ENCODE measurements at places on chromosomes 3 and 15.
A peak's percentile ranks its signal among the peaks of the same experiment; 100 is the strongest.

GRCh38 chr3:61903931-61904657 is 342.7 kb downstream of the PTPRG start:
- H3K27ac ChIP-seq: no peak overlapping the region
- H3K4me3 ChIP-seq: no peak overlapping the region
- no peak for DNase-seq
- H3K36me3 ChIP-seq: no peaks in the 10 kb centered on the region

- H3K27ac ChIP-seq: no peak overlapping the region
- no peaks in the 10 kb centered on the region for H3K36me3 ChIP-seq
- H3K4me1 ChIP-seq: peaks cover 18% of the 10 kb centered on the region
- no peaks in the 10 kb centered on the region for H3K27me3 ChIP-seq
- peak overlapping the region; percentile 86 for H3K4me3 ChIP-seq
Observed at GRCh38 chr15:80154336-80154735, 1.5 kb downstream of the FAH start.

GRCh38 chr15:91254766-91255165 is 154.7 kb downstream of the SV2B start:
- H3K36me3 ChIP-seq: no peaks in the 10 kb centered on the region
- DNase-seq: peak; percentile 42
- no peak overlapping the region for H3K27ac ChIP-seq

DNA sequence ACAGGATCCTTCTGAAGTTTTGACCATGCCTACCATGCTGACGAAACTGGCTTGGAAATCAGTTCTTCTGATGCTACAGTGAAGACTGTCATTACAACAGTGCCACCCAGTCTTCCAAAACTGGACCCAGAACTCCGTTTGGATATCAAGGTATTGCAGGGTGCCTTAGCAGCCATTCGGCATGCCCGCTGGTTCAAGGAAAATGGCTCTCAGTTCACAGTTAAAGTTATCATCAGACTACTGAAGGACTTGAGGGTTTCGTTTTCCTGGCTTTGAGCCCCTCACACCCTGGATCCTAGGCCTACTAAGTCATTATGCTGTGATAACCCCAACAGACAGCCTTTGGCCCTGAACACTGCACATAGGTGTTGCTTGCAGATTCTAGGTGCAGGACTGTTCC is 351.0 kb downstream of the MAGI1 start:
- no peak overlapping the region for H3K4me3 ChIP-seq
- H3K27ac ChIP-seq: no peak overlapping the region
- no peaks in the 10 kb centered on the region for H3K4me1 ChIP-seq
- DNase-seq: no peak

- peak; percentile 31 for DNase-seq
- no peak overlapping the region for H3K4me3 ChIP-seq
- H3K27ac ChIP-seq: no peak overlapping the region
- no peaks in the 10 kb centered on the region for H3K27me3 ChIP-seq
- peaks cover 11% of the 10 kb centered on the region for H3K4me1 ChIP-seq
- H3K36me3 ChIP-seq: no peaks in the 10 kb centered on the region
Observed at GRCh38 chr15:75749820-75750219, 37.2 kb upstream of the CSPG4 start.

- DNase-seq: no peak
- H3K27me3 ChIP-seq: no peaks in the 10 kb centered on the region
- H3K4me3 ChIP-seq: no peak overlapping the region
- peaks cover 22% of the 10 kb centered on the region for H3K36me3 ChIP-seq
Observed at GRCh38 chr15:41020829-41021228, 67.6 kb downstream of the CHAC1 start.

DNA sequence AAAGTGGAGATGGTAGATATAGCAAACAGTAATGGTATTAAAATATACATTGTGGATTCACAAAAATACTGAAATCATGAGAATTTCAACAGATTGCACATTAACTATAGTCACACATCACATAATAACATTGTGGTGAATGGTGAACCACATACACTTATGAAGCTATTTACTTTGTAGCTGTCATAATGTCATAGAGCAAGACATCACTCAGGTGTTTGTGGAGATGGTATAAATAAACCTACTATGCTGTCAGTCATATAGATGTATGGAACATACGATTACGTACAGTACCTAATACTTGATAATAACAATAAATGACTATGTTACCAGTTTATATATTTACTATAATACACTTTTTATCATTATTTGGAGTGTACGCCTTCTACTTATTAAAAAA is 1416.0 kb upstream of the ALCAM start:
- DNase-seq: no peak
- no peak overlapping the region for H3K4me3 ChIP-seq
- no peaks in the 10 kb centered on the region for H3K36me3 ChIP-seq
- H3K27ac ChIP-seq: no peak overlapping the region
- no peaks in the 10 kb centered on the region for H3K4me1 ChIP-seq
- H3K27me3 ChIP-seq: no peaks in the 10 kb centered on the region

- H3K36me3 ChIP-seq: no peaks in the 10 kb centered on the region
- no peak for DNase-seq
- H3K4me3 ChIP-seq: no peak overlapping the region
- H3K4me1 ChIP-seq: peaks cover 12% of the 10 kb centered on the region
- no peak overlapping the region for H3K27ac ChIP-seq
- H3K27me3 ChIP-seq: no peaks in the 10 kb centered on the region
Observed at GRCh38 chr3:44061961-44062360, 179.7 kb upstream of the TOPAZ1 start.

GRCh38 chr3:126554560-126555525 is 3.9 kb downstream of the C3orf22 start:
- H3K4me3 ChIP-seq: no peak overlapping the region
- DNase-seq: no peak
- H3K36me3 ChIP-seq: no peaks in the 10 kb centered on the region
- no peak overlapping the region for H3K27ac ChIP-seq

- H3K27ac ChIP-seq: peak overlapping the region; percentile 74
- no peaks in the 10 kb centered on the region for H3K27me3 ChIP-seq
- peak overlapping the region; percentile 96 for H3K4me3 ChIP-seq
- H3K4me1 ChIP-seq: peaks cover 18% of the 10 kb centered on the region
- H3K36me3 ChIP-seq: peaks cover 21% of the 10 kb centered on the region
Observed at GRCh38 chr3:9732080-9732739, 675 bp downstream of the BRPF1 start.

GRCh38 chr15:71091601-71092000 is 23.7 kb upstream of the THSD4 start:
- no peak overlapping the region for H3K27ac ChIP-seq
- no peaks in the 10 kb centered on the region for H3K27me3 ChIP-seq

- DNase-seq: no peak
- H3K27me3 ChIP-seq: no peaks in the 10 kb centered on the region
- no peak overlapping the region for H3K4me3 ChIP-seq
- no peaks in the 10 kb centered on the region for H3K4me1 ChIP-seq
- H3K36me3 ChIP-seq: no peaks in the 10 kb centered on the region
Observed at GRCh38 chr15:60972301-60972700, 256.8 kb downstream of the RORA start.

- H3K4me3 ChIP-seq: no peak overlapping the region
- H3K27ac ChIP-seq: no peak overlapping the region
- no peak for DNase-seq
- H3K4me1 ChIP-seq: peaks cover 5% of the 10 kb centered on the region
- no peaks in the 10 kb centered on the region for H3K27me3 ChIP-seq
Observed at GRCh38 chr3:24512564-24513197, 18.0 kb upstream of the THRB start.

DNA sequence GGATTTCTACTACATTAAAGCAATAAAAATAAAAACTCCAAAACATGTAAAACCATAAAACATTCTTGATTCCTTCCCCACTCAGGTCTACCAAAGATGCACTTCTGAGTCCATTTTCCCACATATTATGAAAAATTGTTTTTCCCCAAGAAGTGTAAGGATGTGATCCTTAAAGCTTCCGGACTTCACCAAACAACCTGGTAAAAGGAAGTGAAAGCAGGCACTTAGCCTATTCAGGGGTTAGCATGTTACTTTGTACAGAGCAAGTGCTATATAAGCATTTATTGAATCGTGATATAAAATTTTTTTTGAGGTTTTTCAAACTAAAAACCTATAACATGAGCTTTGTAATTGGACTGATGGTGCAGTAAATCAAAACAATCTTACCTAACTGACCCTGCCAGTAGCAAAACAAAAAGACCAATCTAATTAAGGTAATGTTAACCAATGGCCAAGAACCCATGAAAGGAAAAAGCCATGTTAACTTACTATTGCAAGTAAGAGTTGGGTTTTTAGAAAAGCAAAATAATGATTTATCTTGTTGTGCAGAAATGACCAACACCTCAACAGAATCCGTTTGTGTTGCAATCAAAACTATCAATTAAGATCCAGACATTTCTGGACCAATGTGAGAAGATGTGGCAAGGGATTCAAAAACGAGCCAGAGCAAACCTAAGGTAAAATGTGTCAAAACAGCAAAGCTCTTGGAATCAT is 1.8 kb downstream of the SETD2 start:
- H3K27ac ChIP-seq: peak overlapping the region; percentile 84
- no peaks in the 10 kb centered on the region for H3K27me3 ChIP-seq

- H3K27ac ChIP-seq: no peak overlapping the region
- H3K36me3 ChIP-seq: peaks cover 4% of the 10 kb centered on the region
- no peaks in the 10 kb centered on the region for H3K4me1 ChIP-seq
- H3K27me3 ChIP-seq: no peaks in the 10 kb centered on the region
- peak; percentile 70 for DNase-seq
Observed at GRCh38 chr3:123489400-123490004, 40.6 kb upstream of the ADCY5 start.

DNA sequence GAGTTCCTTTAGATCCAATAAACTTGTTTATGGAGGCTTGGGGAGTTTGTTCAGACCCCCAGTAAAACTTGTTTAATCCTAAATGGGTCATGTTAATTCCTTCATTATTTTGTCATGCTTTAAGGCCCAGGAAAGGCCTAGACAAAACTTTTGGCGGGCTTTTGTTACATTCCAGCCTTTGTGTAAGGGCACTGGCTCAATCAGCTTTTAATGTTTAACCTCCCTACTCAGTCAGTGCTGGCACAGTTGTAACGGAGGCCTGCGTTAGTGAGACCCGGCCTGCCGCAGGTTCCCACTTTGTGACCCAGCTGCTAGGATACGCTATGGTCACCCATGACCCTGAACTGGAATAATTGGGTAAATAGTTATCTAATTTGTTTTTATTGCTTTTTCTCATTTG is 59.2 kb downstream of the OXSM start:
- no peak overlapping the region for H3K4me3 ChIP-seq
- no peaks in the 10 kb centered on the region for H3K27me3 ChIP-seq
- H3K4me1 ChIP-seq: no peaks in the 10 kb centered on the region
- no peaks in the 10 kb centered on the region for H3K36me3 ChIP-seq
- H3K27ac ChIP-seq: no peak overlapping the region

- no peak within 1 kb of the TSS for H3K27ac ChIP-seq
- H3K27me3 ChIP-seq: no peaks in the 10 kb centered on the region
- no peak for DNase-seq
- H3K4me1 ChIP-seq: no peaks in the 10 kb centered on the region
Observed at GRCh38 chr3:11154036-11154952, at the start of gene HRH1. Gene HRH1, plus strand, starts transcription at chr3:11154493. Its CDS starts 104,545 bp downstream, at chr3:11259038.

DNA sequence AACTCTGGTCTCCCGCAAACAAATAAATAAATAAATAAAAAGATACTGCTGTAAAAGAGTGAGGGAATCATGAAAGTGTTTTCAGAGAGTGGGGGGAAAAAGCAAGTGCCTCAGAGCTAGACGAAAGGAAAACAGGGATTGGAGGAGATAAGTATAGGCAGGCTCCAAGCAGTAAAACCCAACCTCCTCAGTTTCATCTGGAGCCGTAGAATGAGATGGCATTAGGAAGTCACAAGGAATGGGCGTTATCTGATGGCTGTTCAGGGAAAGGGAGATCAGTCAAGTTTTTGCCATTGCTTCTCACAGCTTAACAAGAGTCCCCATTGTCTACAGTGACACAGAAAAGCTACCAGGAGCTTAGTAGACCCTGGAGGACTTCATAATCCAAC is 451.5 kb upstream of the PPP2R3A start:
- no peak overlapping the region for H3K4me3 ChIP-seq
- no peak overlapping the region for H3K27ac ChIP-seq
- peaks cover 2% of the 10 kb centered on the region for H3K27me3 ChIP-seq
- H3K4me1 ChIP-seq: no peaks in the 10 kb centered on the region
- DNase-seq: no peak

DNA sequence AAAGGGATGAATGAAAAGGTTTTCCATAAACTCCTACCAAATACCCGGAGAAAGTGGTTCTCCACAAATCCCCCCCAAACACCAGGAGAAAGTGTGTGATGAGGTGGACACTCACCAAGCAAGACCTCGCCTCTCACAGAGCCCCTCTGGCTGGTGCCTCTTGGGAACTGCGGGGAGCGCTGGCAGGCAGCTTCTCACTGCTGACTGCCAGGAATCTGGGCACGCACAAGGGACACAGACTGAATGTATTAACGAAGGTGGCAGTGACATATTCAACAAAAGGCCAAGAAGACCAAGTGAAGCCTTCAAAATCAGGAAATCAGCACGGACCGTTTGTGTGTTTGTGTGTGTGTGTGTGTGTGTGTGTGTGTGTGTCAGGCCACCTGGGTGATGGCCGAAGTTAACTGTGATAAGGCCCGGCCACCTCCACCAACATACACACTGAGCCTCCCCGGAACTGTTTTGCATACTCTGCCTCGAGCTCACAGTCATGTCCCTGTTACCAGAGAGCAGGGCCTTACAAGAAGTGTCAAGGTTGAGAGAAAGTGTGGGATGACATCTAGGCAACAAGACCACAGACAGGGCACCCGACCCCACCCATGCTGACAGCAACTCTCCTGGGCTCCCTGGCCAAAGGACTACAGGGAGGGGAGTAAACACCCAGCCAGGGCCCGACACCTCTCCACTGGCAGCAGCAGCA is 18.0 kb downstream of the ATP10A start:
- DNase-seq: no peak
- no peaks in the 10 kb centered on the region for H3K27me3 ChIP-seq
- no peak overlapping the region for H3K27ac ChIP-seq
- no peak overlapping the region for H3K4me3 ChIP-seq
- no peaks in the 10 kb centered on the region for H3K4me1 ChIP-seq

- H3K4me1 ChIP-seq: 0 out of 2 replicates have a peak, but pooled peaks cover 3% of the 10 kb centered on the region
- no peak for DNase-seq
- peaks cover 6% of the 10 kb centered on the region for H3K36me3 ChIP-seq
- no peaks in the 10 kb centered on the region for H3K27me3 ChIP-seq
- H3K27ac ChIP-seq: no peak overlapping the region
Observed at GRCh38 chr15:39944726-39945125, 10.8 kb downstream of the EIF2AK4 start.

DNA sequence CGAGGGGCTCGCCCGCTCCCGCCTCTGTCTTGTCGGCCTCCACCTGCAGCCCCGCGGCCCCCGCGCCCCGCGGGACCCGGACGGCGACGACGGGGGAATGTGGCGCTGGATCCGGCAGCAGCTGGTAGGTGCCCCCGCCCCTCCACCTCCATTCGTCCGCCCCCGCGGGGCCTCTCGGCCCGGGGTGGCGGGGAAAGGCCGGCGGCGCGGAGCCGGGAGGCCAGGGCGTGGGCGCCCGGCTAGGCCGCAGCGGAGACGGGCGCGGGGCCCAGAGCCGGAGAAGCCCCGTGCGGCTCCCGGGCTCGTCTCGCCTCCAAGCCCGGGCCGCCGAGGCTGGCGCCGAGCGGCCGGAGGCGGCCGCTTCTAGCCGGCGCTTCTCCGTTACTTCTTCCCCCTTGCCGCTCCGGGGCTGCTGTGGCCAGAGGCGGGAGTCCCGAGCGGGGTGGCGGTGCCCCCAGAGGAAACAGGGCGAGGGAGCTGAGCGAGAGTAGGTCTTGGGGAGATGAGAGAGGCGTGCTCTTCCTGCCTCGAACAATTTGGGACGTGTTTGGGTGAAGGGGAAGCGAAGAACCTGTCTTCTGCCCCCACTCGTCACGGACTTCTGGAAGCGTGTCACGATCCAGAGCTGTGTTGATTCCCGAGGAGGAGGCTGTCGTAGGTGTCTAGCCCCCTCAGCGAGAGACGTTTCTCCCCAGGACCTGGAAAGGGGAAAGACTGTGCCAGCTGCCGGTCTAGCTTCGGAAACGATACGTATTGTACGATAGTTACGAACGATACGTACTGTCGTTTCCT is 555 bp downstream of the ATP11B start:
- peaks cover 46% of the 10 kb centered on the region for H3K4me1 ChIP-seq
- no peaks in the 10 kb centered on the region for H3K27me3 ChIP-seq
- peak overlapping the region; percentile 82 for H3K27ac ChIP-seq
- H3K36me3 ChIP-seq: peaks cover 10% of the 10 kb centered on the region
- H3K4me3 ChIP-seq: peak overlapping the region; percentile 80
